ENCODE measurements at places on chromosomes 5 and 9.

DNA sequence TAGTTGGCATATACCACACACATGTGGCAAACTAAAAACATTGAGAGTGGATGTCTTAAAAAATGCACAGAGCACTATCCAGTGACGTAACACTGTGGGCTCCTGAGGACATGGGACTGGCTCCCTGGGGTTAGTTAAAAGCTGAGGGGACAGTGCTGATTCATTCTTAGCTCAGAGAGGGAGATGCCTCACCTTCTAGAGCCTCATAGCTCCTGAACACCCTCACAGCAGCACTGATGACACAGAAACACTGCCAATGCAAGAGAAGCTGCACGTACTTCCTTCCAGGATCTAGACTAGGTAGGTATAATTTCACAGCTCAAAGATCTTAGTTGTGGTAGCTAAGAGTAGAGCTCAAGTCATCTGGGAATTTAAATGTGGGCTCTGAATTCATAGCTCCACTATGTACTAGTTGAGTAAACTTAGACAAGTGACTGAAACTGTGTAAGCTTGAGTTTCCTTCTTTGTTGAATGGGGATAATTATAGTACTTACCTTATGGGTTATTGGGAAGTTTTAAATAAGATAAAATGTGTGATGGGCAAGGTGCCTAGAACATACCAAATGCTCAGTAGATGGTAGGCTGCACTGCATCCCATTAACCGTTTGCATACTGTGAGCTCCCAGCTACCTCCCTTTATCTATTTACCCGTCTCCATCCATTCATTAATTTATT lies 279.9 kb downstream of the ASTN2 start:
- no peak for DNase-seq

GRCh38 chr5:58357121-58357520 lies 102.8 kb downstream of the PLK2 start:
- no peak for DNase-seq

DNA sequence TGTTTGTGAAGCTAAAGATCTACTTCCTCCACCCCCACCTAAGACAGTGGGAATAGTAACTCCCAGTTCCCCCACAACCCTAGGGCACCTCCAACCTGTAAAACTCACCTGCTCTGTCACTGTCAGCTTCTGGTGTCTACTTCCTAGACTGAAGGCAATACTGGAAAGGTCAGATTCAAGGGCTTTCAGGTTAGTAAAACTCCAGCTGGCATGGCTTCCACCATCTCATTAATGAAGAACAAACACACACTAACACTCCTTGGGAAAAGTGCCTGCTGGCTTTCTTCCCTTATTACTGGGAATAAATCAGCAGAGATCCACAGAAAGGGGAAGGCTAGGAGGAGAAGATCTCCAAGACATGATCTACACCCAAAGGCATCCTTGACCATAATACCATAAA lies 109.9 kb downstream of the TMEM174 start:
- no peak for DNase-seq

DNA sequence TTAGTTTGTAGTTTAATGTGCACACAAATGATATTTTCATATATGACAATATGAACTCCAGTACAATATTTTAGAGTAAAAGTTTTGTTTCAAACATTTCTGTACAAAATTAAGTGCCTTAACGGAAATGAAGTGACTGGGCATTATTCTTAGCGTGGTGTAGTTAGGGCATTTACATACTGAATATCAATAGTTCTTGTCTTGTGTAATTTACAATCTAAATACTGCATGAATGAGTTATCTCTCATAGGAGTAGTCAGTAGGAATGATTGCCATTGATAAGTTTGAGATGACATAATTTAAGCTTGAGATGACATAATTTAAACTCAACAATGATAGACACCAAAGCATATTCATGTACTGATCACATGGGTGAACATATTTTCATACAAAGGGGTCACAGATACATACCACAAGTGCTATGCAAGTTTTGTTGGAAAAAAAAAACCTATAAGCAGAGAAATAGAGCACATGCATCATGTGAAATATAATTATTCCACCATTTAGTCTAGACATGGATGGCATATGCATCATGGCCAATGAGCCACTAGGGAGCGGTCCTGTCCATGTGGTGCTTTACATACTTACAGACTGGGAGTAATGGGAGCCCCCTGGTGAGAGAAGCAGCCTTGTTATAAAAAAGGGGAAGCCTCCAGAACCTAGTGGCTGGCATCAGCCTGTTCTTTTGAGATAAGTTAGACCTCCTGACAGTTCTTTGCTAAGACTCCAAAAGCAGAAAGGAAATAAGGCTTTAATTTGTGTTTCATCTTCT lies 1523.9 kb downstream of the MAT2B start:
- DNase-seq = peak; percentile 68

DNA sequence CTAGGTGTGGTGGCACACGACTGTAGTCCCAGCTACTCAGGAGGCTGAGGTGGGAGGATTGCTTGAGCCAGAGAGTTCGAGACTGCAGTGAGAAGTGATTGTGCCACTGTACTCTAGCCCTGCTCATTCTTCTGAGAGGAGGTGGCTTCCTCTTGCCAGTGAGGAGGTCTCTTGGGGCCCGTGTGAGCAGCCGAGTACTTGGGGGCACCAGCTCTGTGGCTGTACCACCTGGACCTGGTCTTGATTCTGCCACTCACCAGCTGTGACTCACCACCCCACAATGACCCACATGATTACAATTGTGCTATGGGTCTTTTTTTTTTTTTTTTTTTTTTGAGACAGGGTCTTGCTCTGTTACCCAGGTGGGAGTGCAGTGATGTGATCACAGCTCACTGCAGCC lies 18.0 kb upstream of the CRB2 start:
- DNase-seq = no peak

DNA sequence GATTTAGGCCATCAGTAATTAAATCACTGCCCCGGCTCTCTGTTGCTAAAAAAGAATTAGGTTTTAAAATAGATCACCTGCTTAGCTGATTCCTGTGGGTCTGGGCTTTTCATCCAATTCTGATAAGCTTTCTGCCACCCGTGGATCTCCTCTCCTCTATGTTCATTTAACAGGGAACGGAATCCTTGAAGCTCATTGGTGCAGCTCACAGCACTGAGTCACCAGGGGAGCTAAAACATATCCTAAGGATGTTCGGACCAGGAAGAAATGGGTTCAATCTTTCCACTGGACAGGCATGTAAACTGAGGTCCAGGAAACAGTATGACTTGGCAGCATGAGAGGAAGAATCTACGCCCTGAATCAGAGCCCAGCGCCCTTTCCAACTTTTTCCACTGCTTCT lies 267.1 kb upstream of the GRIA1 start:
- no peak for DNase-seq

GRCh38 chr5:177300236-177300880 lies 3.2 kb downstream of the RAB24 start:
- peak; percentile 83 for DNase-seq

GRCh38 chr9:129987047-129987446 lies 55.9 kb downstream of the FNBP1 start:
- no peak for DNase-seq

DNA sequence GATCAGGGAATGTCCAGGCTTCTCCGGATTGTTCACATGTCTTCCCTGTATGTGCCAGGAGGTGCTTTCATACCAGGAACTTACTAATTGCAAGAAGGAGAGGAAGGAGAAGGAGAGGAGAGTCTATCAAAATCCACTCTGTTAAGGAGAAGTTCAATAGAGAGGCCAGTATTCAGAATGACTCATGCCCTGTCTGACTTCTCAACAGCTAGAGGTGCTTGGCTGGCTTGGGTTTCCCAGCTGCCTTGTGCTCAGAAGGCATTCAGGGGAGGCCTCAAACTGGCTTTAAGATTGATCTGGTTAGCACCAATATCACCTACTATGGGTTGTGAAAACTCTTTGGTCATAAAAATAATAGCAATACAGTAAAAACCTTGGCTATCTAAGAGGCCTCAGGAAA lies 167.9 kb upstream of the GLRA1 start:
- DNase-seq = no peak

DNA sequence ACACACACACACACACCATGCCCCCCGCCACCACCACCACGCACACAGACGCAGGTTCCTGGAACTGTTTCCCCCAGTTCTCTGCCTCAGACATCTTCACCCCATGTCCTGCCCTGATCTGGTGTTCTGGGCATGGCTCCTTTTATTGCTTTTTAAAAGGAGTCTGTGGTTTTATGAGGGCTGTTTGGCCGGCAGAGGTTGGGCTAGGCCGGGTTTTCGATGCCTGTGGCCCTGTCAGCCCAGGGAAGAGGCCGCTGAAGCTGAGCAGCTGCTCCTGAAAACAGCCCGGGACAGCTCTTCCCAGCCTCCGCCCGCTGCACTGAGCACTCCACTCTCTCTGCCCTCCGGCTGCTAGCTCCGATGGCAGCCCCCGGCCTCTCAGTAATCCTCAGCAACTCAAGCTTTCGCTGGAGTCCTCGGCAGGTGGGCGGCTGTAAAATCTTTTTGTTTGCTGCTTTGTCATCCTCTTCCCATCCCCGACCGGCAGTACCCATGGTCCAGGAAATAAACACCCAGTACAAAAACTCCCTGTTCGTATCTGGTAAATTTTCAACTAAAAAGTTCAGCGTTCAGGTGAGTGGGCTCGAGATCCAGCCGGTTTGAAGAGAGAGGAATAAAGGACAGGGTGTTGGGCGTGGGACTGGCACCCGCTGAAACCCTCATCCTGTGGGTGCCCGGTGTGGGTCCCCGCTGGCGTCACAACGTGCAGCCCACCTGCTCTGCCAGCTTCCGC lies 103.0 kb upstream of the ERCC6L2 start:
- no peak for DNase-seq

DNA sequence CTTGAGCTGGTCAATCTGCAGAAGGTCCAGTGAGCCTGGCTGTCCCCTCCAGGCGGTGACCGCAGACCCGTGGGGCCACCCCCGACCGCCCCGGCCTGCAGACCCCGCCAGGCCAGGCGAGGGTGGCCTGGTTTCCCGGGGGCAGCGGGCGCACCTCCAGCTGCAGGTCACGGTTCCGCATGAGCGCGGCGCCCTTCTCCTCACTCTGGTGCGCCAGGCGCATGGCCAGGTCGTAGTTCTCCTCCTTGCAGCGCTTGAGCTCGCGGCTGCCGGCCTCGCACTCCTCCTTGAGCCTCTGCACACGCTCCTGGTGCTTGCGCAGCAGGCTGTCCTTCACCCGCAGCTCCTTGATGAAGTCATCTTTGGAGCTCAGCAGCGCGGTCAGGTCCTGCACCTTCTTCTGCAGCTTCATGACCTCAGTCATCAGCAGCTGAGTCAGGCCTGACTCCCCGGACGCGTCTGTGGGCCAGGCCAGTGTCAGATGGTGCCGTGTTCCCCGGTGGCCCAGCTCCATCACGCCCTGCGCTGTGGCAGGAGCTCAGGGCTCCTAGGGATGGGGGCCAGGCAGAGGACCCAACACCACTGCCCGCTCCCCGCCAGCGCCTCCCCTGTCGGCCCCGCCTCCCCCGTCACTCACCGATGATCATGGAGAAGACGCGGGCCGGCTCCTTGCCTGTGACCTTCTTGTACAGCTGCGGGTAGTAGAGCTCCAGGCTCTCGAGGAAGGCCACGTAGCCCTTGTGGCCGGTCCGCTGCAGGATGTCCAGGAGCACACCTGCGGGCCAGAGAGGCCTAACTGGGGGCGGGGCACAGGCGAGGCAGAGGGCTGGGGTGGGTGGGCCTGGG lies 2.6 kb downstream of the CARD9 start:
- no peak for DNase-seq

All from suppressor macrophage (primary cell).